ENCODE measurements at places on chromosomes 6 and 20. TPM values are rescaled to one million over a fixed set of nuclear protein-coding genes. Genes with fewer than 3 reads are reported as not detected.

GRCh38 chr20:42483730-42484303 is 705.9 kb downstream of the PTPRT start:
- H3K4me1 ChIP-seq: no peaks in the 10 kb centered on the region
- no peak overlapping the region for H3K4me3 ChIP-seq
- DNase-seq: no peak
- no peak overlapping the region for H3K27ac ChIP-seq
- no peaks in the 10 kb centered on the region for H3K27me3 ChIP-seq

DNA sequence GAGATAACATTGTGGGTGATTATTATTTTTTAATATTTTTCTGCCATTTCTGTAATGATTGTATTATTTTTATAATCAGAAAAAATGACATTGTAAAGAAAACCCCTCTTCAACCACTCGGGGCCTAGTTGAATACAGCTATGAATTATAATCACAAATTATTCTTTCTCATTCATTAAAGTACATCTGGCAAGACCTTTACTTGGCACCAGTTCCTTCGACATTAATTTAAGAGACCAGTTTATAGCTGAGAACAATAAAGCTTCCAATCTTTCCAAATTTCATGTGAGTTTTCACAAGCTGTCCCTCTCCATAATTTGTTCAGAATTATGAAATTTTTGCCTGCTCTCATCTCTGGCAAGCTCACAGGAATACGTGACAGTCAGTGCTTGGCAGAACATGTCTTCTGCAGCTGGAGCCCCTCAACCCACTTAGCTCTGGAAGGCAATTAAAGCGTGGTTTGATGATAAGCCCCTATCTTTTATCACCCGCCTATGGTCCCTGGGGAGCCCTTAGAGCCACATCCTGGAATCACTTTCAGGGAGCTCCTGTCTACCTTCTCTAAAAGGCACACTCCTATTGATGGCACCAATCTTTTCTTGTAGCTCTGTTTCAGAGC is 237.2 kb upstream of the PRND start:
- no peak for DNase-seq
- no peaks in the 10 kb centered on the region for H3K27me3 ChIP-seq
- no peaks in the 10 kb centered on the region for H3K4me1 ChIP-seq
- H3K36me3 ChIP-seq: no peaks in the 10 kb centered on the region
- H3K4me3 ChIP-seq: no peak overlapping the region

TJAP1 gene
- 30.4 TPM for total RNA-seq

DNA sequence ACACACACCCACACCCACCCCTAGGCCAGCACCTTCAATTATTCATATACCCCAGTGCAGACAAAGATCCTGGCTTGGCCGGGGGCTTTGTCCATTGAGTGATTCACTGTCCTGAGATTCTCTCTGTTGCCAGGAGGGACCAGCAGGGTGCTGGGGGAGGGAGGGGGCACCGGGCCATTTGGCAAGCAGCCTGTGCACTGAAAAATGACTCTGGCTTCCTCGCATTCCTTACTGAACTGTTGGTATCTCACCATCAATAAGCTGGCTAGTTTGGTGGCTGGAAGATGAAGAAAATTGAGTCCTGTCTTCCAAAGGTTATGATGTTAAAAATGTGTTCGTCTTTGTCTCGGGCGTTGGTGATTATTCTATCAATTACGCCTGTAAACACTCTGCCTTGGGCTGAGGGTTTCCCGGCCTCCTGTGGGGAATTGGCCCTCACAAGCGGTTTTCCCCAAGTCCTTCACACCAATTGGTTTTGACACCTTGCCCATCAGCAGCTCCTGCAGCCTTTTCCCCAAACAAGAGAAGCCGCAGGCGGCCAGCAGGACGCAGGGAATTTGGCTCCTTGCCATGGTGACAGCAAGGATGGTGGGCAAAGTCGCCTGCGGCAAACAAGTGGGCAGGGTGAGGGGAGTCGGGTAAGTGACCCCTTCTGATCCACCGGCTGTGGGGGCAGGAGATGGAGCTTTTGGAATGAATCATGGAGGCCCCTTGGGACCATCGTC is 4.9 kb downstream of the VSTM2L start:
- no peak overlapping the region for H3K4me3 ChIP-seq
- no peaks in the 10 kb centered on the region for H3K27me3 ChIP-seq
- H3K27ac ChIP-seq: no peak overlapping the region
- H3K36me3 ChIP-seq: no peaks in the 10 kb centered on the region
- peaks cover 4% of the 10 kb centered on the region for H3K4me1 ChIP-seq

DNA sequence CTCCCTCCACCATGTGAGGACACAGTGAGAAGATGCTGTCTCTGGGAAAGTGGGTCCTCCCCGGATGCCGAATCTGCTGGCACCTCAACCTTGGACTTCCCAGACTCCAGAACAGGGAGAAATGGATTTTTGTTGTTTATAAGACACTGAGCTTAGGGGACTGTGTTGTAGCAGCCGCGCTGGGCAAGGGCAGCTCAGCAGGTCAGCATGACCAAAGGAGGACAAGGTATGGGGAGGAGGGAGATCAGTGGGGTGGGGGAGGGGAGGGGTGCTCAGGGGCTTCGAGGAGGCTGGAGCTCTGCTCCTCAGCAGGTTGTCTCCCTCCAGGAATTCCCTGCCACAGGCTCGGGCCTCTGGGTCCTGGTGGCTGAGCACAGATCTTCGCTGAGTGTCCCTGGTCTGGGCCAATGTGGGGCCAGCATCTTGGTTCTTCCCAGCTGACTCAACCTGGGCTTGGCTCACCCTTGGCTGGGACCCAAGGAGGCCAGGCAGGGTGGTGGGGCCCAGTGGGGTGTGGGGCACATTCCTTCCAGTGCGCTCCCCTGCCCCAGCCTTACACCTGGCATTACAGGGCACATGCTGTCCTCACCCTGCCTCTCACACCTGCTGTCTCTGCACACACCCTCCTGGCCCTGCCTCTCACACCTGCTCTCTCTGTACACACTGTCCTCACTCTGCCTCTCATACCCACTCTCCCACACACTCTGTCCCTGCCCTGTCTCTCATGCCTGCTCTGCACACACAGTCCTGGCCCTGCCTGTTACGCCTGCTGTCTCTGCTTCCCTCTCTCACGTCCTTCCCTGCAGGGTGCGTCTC is 107.3 kb downstream of the SYCP2 start:
- H3K27me3 ChIP-seq: no peaks in the 10 kb centered on the region
- no peak for DNase-seq
- H3K36me3 ChIP-seq: no peaks in the 10 kb centered on the region

- DNase-seq: no peak
- H3K36me3 ChIP-seq: no peaks in the 10 kb centered on the region
- peaks cover 15% of the 10 kb centered on the region for H3K4me1 ChIP-seq
Measured at GRCh38 chr6:105484238-105485161, 81.6 kb upstream of the PREP start.

DNAH8 gene
- not detected for total RNA-seq

DNA sequence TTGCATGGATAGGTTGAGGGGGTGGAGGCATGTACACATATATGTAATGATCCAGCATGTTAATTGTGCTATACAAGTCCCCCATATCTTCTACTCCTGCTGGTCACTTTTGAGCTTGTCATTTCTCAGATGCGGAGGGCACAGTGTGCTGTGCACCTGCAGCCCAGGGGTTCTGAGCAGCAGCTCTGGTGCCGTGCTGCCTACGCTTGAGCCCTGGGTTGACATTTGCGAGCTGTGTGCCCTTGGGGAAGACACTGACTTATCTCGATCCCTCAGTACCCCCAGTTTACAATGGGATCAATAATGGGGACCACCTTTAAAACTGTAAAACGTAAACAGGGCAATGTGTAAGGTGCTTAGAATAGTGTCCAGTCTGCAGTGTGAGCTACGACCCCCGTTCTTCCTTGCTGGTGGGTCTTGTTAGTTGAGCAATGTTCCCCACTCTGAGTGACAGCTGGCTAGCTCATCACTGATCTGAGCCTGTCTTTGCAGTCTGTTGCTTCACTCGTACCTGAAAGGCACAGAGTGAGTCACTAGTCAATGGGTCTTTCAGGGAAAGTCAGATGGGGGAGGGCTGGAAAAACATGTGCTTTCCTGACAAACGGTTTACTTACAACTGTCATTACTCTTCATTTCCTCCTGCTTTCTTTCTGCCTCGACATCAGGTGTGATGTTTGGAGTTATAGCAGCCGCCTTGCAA is 91.7 kb downstream of the SLC2A10 start:
- H3K36me3 ChIP-seq: no peaks in the 10 kb centered on the region
- H3K27me3 ChIP-seq: peaks cover 7% of the 10 kb centered on the region
- no peaks in the 10 kb centered on the region for H3K4me1 ChIP-seq
- H3K27ac ChIP-seq: no peak overlapping the region

DNA sequence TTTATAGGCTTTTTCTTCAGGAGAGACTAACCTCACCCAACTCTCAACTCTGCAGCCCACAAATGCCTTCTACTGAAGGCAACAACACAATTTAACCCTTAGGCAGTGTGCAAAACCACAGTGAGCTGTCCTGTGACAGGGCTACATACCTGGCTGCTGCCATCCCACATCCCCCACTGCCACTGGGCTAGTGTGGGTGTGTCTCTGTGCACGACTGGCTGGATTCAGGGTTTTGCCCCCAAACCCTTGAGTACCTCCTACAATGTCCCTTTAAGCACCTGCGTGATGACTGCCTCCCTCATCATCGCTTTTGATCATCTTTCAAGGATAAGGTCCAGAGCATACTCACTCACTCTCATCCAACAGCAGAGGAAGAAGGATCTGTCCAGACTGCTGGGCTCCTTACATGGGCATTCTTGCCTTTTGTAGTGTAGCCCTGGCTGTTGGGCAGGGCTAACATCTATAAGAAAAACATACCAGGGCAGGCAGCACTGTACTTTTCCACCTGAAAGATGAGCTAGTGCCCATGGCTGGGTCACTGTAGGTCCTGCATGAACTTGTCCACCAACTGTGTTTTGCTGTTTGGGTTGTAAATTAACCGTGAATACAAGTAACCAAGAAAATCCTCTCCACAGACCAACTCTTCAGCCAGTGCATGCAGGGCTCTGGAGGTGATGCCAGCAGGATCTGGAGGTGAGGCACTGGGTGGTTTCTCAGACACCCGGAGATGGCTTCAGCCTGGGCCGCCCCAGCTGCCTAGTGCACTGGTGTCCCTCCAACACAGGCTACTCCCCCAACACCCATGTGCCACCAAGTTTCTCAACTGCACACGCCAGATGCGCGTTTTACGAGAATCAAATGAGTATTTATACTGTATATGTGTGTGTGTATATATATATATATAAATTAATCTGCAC is 45.2 kb downstream of the PLCG1 start:
- H3K27me3 ChIP-seq: no peaks in the 10 kb centered on the region
- peaks cover 9% of the 10 kb centered on the region for H3K4me1 ChIP-seq
- H3K36me3 ChIP-seq: no peaks in the 10 kb centered on the region
- no peak overlapping the region for H3K27ac ChIP-seq

RHAG gene
- 0.78 TPM for total RNA-seq

DNA sequence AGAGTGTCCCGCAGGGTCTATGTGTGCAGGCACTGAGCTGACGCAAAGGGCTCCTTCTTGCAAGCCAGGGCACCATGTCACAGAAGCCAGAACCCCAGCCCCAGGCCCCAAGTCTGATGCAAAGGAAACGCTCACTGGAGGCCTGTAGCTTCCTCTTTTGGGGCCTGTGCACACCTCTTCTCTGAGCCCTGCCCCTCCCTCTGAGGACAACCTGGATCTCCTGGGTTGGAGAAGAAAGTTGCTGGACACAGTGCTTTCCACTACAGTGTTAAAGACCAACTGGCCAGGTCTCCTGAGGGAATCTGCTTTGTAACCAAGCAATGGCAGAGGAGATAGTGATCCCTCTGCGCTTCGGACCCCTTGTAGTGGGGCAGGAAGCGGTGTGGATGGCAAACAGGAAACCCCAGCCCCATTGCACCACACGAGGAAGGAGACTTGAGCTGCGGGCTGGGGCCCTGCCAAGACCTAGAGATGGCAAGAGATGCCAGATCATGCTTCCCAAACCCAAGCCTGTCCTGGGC is 90.0 kb downstream of the PRND start:
- H3K4me3 ChIP-seq: no peak overlapping the region
- peak; percentile 59 for DNase-seq
- no peaks in the 10 kb centered on the region for H3K4me1 ChIP-seq
- H3K36me3 ChIP-seq: no peaks in the 10 kb centered on the region
- peak overlapping the region; percentile 21 for H3K27ac ChIP-seq
- no peaks in the 10 kb centered on the region for H3K27me3 ChIP-seq

GRCh38 chr6:166333172-166333995 is 9.0 kb downstream of the SFT2D1 start:
- H3K4me3 ChIP-seq: no peak overlapping the region
- H3K4me1 ChIP-seq: peaks cover 26% of the 10 kb centered on the region
- H3K36me3 ChIP-seq: no peaks in the 10 kb centered on the region
- no peak for DNase-seq

BTNL2 gene
- not detected for total RNA-seq

- no peak for DNase-seq
- no peaks in the 10 kb centered on the region for H3K36me3 ChIP-seq
- no peaks in the 10 kb centered on the region for H3K4me1 ChIP-seq
- no peak overlapping the region for H3K4me3 ChIP-seq
Measured at GRCh38 chr6:55617272-55617671, 38.3 kb upstream of the HMGCLL1 start.

- no peak for DNase-seq
- no peak overlapping the region for H3K27ac ChIP-seq
- H3K4me1 ChIP-seq: no peaks in the 10 kb centered on the region
- H3K36me3 ChIP-seq: no peaks in the 10 kb centered on the region
Measured at GRCh38 chr6:154703124-154703523, 30.1 kb upstream of the SCAF8 start.

CNR1 gene
- total RNA-seq: 38.3 TPM

GRCh38 chr20:49248301-49248700 is 29.1 kb downstream of the DDX27 start:
- H3K36me3 ChIP-seq: peaks cover 94% of the 10 kb centered on the region
- no peak overlapping the region for H3K27ac ChIP-seq
- no peaks in the 10 kb centered on the region for H3K27me3 ChIP-seq
- no peaks in the 10 kb centered on the region for H3K4me1 ChIP-seq

DNA sequence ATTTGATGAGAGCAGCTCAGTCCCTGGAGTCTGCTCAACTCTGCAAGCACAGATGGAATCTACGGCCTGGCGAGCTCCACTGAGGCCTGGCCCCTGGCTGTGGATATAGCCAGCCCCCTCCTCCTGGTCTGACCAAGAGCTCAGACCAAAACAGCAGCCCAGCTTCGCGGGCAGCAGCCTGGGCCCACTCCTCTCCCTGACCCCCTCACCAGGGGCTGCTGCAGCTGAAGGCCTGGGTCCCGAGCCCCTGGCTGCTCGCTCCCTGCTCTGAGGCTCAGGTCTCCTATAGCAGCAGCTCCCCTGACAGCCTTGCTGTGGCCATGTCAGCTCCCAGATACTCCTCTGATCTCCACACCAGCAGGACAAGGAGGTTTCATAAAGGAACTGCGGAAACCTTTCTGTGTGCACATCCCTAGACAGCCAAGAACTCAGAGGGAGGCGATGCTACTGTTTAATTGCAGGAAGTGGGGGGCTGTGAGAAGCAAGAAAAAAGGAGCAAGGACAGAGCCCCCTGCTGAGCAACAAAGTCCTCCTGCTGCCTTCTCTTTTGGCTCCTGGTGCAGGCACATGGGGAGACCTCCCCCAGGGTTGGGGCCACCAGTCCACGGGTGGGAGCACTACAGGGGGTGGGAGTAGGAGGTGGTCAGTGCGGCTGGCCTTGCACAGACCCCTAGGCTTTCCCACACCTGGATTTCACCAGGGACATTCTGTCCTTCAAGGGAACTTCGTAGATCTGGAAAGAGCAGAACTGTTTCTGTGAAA is 38.7 kb upstream of the CST5 start:
- no peak overlapping the region for H3K4me3 ChIP-seq
- DNase-seq: no peak
- H3K27me3 ChIP-seq: no peaks in the 10 kb centered on the region
- no peak overlapping the region for H3K27ac ChIP-seq

- H3K4me3 ChIP-seq: no peak overlapping the region
- no peaks in the 10 kb centered on the region for H3K27me3 ChIP-seq
- no peak overlapping the region for H3K27ac ChIP-seq
- no peaks in the 10 kb centered on the region for H3K36me3 ChIP-seq
- no peak for DNase-seq
Measured at GRCh38 chr6:108648191-108648590, 87.5 kb downstream of the FOXO3 start.
